CD4-positive, alpha-beta T cell treated with Interleukin-15 for 1 hour (primary cell): ENCODE measurements at places on chromosomes 1 and 21.
A peak's percentile ranks its signal among the peaks of the same experiment; 100 is the strongest.

- no peak for DNase-seq
Measured at GRCh38 chr1:212302745-212303383, 17.7 kb downstream of the PPP2R5A start.

DNA sequence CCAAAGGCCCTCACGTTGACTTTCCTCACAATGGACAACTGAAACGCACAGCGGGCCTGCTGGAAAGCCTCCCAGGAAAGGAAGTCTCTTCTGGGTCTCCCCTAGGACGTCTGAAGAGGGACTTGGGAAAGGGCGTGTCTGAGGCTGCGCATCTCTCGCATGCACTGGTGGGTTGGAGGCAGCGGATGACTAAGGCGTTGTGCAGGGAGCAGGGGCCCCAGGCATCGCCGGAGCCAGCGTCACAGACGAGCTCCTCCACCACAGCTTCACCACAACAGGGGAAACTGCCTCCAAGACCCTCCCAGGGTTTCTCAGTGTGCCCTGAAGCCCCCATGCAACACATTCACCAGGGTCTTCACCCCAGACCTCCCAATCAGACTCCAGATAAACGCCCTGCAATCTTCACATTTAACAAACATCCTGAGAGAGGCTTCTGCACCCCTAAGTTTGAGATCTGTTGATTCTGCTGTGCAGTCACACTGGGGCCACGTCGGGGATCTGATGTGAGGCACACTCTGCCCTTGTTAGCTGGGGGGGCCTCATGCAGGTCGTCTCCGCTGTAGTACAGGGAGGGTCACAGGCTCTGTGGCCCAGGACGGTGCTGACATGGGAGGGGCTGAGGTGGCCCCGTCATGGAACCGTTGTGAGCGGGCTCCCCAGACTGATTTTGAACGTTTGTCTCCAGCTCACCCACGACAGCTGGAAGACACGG, 7.0 kb upstream of the TFF1 start:
- peak; percentile 10 for DNase-seq

- DNase-seq = no peak
Measured at GRCh38 chr1:193730017-193730416, 543.6 kb upstream of the B3GALT2 start.

DNA sequence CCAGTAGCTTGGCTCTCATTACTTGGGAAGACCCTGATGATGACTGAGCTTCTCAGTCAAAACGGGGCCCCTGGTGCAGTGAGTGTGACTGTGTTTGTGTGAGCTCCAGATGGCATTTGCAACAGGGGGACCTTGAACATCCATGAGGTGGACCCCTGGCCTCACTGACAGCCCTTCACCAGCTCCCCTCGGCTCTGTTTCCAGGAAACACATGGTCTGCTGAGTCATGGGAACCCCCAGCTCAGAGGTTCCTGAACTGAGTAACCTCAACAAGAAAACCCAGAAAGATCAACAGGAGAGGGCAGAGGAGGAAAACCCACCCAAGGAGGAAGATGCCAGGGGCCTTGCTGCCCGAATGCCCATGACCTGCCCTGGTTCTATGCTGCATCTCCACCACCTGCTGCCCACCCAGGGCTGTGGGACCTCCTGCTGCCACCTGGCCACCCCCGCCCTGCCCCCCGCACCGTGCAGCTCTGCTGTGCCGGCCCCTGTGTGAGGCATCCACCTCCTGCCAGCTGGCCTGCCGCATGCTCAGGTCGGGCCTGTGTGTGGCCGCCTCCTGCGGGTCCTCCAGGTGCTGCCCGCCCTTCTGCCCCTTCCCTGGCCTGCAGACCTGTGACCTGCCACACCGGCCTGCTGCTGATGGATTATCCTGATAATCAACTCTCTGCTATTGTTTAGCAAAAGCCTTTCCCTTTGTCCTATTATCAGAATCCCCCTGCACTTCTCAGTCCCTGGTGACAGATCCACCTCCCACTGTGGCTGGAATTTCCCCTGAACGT, 4.2 kb upstream of the KRTAP12-1 start:
- no peak for DNase-seq

DNA sequence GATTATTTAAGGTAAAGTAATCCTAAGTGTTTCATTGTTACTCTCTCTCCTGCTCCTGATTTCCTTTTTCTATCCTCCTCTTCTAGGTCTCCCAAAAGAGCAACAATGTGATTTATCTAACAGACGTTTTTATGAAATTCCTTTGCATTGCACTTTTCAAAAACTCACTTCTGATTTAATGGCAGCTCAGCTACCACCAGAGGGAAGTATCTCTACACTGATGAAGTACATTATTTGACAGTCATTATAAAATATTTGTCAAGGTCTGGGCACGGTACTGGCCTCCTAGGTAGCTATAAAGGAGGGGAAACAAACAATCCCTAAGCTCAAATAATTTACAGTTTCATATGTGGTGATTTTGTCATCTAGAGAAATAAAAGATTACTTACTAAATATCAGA, 15.6 kb downstream of the TMPRSS15 start:
- no peak for DNase-seq

DNA sequence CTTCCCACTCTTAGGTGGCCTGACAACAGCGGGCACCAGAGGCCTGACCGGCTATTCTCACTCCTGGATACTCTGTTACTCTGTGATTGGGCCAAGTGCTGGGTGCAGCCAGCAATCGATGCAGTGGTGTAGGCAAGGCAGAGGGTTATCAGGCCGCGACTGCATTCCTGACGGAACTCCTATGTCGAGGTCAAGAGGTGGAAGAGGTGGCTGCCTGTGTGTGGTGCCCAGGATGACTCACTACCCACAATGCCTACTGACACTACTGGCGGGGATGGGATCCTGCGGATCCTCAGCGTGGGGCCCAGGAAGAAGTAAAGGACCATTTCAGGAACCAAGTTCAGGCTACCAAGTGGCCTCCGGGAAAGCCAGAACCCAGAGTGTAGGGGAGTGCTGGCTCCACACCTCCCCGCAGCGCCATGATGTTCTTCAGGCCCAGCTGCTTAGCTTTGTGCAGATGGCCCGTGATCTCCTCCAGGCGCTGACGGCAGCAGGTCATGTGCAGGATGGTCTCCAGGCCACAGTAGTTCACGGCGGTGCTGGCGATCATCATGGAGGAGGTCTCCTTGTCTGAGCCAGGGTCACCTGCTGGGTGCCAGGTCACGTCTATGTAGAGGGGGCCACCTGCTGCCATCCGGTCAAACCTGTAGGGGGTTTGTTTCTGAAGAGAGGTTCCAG, 4.9 kb downstream of the MTHFR start:
- DNase-seq = no peak

GRCh38 chr1:108750476-108751181, 4.2 kb downstream of the STXBP3 start:
- no peak for DNase-seq

DNA sequence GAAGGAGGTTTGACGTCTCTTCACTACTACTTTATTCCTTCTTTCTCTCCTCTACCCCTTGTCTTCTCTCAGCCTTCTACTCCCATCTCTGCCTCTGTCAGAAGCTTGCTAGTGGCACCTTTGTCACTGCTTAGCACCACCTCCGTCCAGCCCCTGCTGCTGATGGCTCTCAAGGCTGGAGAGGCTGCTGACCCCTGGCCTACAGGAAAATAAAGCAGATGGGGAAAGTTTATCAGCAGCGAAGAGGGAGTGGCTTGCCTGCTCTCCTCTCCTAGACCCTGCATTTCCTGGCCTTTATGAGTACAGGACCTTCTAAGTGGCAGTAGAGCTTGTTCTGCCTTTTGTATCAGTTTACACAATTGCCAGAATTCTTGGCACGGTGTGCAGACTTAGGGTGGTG, 27.0 kb downstream of the PROX1 start:
- DNase-seq = no peak

DNA sequence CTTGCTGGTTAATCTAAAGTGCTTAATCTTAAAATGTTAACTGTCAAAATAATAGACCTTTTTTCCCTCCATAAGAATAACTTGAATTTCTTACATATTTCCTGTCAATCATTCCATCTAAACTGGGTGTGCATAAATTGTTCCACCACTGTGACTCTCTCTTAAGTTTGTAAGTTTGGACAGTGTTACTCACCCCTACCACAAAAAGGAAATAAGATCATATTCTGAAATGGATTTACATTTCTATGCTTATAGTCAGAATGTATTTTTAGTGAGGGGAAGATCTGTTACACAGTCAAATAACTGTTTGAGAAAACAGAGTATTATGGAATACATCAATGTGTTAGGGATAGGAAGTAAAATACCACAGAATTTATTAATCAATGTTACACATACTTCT, 109.6 kb upstream of the DPYD start:
- no peak for DNase-seq

DNA sequence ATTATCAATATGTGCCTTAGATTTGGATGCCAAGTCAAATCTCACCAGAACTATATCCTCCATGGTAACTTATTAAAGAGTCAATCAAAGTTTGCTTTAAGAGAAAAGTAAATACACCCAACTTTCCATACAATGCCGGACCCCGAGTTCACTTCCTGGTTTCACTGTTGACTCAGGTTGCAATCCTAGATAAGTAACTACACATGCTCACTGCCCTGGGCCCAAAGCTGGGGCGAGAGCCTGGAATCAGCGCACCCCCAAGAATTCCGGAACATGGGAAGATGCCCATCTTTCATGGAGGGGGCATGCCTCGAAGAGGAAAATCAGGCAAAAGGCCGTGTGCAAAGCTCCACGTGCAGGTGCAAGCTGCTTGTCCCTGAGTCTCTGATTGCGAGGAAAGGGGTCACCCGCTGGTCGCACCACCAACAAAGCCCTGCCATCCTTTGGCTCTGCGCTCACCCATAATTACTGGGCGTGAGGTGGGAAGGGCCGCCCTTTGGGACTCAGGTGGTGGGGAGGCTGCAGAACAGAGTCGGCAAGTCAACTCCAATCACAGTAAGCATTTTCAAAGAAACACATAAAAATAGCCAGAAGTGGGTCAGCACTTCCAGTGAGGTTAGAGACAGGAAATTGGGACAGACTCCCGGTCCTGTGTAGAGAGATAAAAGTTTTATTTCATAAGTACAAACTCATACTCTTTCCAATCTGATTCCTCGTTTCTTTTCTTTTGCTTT, 167.7 kb downstream of the TOMM20 start:
- DNase-seq = no peak

GRCh38 chr21:39715804-39716397, 29.1 kb upstream of the IGSF5 start:
- no peak for DNase-seq

GRCh38 chr1:205291596-205291995, 29.9 kb downstream of the NUAK2 start:
- peak; percentile 68 for DNase-seq

DNA sequence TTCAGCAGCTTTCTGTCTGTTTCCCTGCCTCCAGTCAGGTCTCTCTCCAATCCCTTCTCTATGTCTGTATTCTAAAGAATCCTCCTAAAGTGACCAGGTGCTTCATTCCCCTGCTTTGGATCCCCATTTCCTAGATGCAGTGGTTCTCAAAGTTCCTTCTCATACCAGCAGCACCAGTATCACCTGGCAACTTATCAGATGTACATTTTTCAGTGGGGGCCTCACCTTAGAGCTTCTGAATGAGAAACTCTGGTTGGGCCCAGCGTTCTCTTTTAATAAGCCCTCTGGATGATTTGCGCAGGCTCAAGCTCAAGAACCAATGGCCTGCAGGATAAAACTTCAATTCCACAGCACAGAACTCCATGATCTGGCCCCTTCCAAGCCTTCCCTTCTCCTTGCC, 25.4 kb upstream of the ARTN start:
- no peak for DNase-seq

GRCh38 chr1:22252251-22252650, 109.4 kb upstream of the WNT4 start:
- no peak for DNase-seq

DNA sequence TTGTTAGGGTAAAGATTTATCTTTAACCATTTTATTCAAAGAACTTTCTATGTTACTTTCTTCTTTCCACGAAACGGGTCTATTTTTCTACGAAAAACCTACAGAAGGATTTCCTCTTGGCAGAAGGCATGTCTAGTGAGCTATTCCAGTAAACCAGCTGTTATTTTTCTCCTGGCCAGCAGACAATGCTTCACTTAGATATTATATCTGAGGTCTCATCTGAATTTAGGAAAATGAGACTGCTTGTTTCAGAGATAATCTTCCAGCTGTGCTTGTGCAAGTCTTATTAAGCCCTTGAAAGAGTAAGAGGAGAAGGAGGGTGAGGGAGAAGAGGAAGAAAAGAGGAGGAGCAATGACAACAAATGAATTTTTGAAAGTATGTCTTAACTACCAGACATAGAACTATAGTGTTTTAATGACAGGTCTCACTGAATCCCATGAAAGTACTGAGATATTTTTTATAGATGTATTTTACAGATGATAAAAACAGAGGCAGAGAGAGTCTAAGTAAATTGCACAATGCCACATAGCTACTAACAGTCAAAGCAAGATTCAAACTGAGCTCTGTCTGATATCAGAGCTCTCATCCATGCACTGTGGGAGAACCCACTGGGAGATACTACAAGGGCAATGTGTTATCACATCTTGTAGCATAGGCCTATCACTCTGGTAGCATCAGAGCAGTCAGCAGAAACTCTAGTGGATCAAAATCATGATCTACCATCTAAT, 54.6 kb upstream of the SAMSN1 start:
- no peak for DNase-seq

DNA sequence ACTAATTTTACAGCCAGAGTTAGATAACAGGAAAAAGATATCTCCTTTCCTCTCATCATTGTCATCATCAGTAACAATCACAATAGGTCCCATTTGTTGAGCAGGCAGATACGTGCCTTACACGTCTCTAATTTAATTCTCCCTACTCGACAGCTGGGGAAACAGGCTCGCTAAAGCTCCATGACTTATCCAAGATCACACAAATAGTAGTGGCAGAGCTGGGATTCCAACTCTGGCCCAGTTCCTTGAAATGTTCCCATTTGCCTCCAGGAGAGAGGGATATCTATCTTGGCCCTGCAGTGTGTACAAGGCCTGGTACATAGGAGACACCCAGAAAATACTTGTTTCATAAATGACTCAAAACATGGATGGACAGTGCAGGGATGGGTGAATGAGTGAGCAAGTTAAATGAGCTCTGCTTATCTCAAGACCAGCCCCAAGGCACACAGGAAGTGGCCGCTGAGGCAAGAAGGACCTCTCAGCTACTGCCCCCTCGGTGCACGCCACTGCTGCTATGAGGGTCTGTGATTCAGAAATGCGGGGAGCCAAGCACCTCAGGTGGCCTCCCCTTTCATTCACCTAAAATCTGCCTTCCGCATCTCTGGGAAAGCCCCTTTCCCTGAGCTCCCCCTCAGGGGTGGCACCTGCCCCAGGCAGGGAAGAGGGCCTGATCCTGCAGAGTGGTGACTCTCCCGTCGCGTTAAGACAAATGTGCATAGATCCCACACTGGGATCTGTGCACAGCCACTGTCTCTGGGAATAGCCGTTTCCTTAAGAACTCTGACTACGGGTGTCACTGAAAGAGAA, 3.6 kb downstream of the KCNN3 start:
- no peak for DNase-seq

GRCh38 chr1:98045211-98045766, 124.5 kb upstream of the DPYD start:
- DNase-seq = no peak
